ENCODE measurements at places on chromosomes 2 and 18.

DNA sequence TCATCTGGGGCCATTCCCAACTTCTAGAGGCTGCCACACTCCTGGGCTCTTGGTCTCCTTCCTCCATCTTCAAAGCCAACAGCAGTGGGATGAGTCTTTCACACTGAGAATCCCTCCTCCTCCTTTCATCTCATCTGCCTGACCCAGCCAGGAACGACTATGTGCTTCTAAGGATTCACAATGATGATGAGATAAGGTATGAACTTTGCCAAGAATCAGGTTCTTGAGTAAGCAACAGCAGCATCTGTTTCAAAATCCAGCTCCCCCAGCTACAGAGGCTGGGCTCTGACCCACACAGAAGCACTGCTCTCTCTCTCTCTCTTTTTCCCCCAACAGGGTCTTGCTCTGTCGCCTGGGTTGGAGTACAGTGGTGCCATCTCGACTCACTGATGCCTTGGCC, 46.4 kb downstream of the TIMM21 start:
- DNase-seq, result no peak

DNA sequence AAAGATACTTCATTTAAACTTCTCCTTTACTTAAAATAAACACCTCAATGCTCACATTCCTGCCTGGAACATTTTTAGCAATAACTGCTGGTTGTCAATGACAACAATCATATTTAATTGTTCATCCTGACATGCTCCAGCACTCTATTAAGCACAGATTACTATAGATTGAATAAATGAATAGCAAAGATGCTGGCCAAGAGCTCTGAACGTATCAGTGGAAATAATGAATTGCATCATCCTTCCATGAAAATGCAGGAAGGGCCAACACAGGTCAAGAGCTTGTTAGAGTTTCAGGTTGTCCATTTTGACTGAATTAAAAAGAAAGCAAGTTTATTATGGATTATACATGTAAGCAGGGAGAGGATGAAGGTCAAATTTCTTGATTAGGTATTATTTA, 994.0 kb downstream of the TSN start:
- DNase-seq, result no peak

GRCh38 chr18:71643822-71644221, 900.3 kb downstream of the CBLN2 start:
- no peak for DNase-seq

DNA sequence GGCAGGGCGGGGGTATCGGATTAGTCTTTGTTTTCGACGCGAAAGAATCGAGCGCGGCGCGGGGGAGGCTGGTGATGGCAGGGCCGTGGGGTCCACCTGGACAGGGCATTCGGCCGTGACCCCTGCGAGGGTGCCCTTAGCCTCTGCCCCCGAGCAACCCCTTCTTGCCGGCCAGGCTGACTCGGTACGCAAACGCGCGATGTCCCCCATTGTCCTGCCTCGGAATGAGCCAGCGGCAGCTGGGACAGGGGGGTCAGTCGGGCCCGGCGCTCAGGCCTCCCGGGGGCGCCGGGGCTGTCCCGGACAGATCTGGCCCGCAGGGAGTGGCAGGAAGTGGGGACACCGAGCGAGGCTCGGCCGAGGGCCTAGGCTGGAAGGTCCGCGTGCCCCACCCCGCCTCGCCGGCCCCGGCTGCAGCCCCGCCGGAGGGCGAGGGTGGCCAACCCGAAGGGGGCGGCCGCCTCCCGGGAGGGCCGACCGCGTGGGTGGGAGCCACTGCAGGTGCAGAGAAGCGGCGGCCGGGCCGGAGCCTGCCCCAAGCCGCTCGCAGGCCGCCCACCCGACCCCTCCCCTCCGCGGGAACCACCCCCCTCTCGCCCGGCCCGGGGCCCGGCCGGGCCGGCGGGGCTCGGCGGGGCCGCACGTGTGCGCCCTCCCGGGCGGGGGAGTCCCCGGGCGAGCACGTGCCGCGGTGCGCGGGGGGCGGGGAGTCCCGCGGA, at the start of gene TET3:
Gene TET3, plus strand, starts transcription at position 708 of the 719 bp plus-strand sequence. CDS start 1,494 bp downstream, outside the sequence.
- DNase-seq, result no peak

- no peak for DNase-seq
Observed at GRCh38 chr2:147450661-147451510, 393.9 kb upstream of the ACVR2A start.

- DNase-seq, result no peak
Observed at GRCh38 chr18:64207820-64208219, 58.9 kb upstream of the LINC00305 start.

GRCh38 chr2:14535156-14535555, 97.4 kb upstream of the LRATD1 start:
- no peak for DNase-seq

DNA sequence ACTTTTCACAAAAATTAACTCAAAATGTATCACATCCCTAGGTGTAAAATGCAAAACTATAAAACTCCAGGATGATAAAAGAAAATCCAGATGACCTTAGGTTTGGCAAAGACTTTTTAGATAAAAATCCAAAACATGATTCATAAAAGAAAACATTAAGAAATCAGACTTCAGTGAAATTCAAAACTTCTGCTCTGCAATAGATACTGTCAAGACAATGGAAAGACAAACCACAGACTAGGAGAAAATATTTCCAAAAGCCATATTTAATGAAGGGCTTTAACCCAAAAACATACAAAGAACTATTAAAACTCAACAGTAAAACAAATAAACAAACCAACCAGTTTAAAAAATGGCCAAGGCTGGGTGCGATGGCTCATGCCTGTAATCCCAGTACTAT, 173.6 kb upstream of the SPOPL start:
- peak; percentile 66 for DNase-seq

DNA sequence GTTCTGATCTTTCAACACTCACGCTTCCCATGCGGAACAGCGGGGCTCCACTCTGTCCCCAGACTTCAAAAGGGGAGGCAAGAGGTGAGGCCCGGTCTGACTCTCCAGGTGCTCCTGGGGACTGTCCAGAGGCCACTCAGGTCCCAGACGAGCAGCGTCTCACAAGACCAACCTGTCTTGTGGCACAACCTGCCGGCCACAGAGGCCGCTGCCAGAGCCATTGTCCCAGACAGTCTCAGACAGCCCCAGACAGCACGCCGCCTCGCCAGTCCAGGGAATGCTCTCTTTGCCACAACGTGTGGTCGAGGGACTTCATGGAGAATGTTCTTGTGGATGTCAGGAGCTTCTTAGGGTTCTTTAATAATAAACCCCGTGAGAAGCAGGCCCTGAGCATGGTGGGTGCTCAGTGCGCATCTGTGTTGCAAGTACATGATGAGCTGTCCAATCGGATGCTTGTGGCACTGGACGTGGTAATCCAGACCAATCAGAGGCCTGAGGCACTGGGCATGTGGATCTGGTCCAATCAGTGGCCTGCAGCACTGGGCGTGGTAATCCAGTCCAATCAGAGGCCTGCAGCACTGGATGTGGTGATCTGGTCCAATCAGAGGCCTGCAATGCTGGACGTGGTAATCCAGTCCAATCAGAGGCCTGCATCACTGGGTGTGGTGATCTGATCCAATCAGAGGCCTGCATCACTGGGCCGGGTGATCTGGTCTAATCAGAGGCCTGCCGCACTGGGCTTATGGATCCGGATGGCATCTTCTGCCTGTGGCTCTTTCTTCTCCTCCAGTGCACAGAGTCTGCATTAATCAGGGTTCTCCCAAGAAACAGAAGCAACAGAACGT, 76.4 kb downstream of the TMEM18 start:
- no peak for DNase-seq

DNA sequence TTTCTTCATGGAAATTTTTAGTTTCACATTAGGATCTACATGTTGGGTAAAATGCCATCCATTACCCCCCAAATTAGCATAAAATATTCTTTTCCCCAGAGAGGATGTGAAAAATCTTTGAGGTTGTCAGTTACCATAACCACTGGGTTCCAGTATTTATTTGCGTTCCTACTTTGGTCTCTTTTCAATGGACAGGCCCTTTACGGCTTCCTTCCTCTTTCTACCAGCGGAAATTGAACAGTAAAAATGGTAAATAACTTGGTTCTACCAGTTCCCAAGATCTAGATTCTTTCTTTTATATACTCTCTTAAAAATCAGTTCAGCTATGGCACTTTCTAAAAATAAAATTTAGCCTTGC, 169.2 kb upstream of the APCDD1 start:
- no peak for DNase-seq

DNA sequence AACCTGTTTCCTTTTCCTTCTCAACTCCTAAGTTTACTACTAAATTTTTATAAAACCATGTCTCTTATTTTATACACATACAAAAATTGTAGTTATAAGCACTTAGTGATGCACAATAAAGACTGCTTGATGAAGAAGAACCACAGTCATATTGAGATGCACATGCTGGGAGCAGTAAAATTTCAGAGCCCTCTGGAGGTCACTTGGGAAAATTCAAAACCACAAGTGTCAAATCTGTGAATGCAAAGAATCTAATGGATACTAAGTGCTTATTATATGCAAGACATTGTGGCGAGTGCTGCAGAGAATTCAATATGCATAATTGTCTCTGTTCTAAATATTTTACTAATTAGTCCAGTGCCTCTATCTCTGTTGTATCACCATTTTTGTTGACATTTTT, 180.5 kb downstream of the VWC2L start:
- DNase-seq, result no peak

- no peak for DNase-seq
Observed at GRCh38 chr2:177984749-177985148, 87.8 kb downstream of the PDE11A start.

DNA sequence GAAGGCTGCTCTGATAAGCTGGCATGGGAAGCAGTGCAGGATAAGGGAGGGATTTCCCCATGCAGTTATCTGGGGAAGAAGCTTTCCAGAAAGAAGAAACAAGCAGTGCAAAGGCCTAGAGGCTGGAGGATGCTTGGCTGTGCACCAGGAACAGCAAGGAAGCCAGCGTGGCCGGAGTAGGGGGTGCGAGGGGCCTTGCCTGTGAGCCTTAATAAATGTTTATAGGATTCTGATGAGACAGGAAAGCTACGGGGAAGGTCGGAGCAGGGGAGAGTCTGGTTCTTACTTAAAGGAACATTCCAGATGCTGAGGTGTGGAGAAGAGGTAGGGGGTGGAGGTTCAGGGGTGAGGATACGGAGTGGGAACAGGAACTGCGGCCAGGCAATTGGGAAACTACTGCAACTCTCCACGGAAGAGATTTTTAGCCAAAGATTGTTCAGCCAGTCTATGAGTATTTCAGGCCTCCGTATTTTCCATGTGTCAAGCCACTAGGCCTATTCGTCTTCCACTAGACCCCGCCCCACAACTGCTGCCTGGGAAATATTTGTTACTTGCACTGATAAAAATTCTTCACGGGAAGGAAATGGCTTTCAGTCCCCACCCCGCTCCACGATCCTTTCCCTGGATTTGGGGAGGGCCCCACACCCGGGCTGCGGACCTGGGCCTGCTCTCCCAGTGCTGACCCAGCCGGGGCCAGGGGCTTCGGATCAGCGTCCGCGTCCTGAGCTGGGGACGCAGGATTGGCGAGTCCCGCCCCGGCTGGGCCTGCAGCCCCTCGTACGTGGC, 516 bp downstream of the EIF2AK2 start:
- DNase-seq, result peak; percentile 46

DNA sequence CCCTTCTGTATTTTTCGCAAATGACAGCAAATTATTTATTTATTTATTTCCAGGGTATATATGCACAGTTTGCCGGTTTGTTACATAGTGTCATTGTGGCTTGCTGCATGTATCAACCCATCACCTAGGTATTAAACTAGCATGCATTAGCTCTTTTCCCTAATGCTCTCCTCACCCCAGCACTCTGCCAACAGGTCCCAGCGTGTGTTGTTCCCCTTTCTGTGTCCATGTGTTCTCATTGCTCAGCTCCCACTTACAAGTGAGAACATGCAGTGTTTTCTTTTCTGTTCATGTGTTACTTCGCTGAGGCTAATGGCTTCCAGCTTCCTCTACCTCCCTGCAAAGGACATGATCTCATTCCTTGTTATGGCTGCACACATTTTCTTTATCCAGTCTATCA, 592.3 kb downstream of the TRIB2 start:
- DNase-seq, result no peak

DNA sequence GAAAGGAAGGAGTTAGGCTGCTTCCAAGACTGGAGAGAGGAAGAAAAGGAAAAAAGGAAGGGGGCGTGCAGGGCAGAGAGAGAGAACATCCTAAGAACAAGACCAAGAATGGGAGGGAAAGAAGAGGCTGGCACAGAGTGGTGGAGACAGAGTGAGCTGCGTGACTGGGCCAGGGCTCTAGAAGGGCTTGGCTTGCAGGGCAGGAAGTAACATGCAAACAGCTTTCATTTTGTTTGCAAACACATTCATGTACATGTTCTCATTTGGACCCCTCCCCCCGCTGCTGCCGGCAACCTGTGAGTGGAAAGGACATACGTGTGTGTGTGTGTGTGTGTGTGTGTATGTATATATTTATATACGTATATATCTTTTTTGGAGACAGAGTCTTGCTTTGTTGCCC, 46.8 kb upstream of the DNMT3A start:
- DNase-seq, result no peak

GRCh38 chr2:41992671-41993434, 55.0 kb upstream of the PKDCC start:
- no peak for DNase-seq

DNA sequence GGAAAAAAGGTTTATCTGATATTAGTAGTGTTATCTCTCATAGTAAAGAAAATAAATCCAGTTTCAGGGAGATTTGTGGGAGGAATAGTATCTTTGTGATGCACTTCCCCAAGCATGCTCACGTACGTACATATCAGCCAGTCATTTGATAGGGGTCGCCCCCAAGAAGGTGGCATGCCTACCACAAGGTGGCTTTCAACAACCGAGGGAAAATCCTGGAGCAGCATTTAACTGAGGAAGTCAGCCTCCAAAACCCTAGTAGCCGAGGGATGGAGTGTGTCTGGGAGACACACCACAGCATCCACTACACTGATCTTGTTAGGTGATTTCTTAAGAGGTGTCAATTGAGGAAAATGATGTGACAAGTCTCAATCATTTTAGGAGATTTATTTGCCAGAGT, 623.9 kb downstream of the NYAP2 start:
- no peak for DNase-seq

- DNase-seq, result no peak
Observed at GRCh38 chr2:138780446-138780880, 273 bp upstream of the NXPH2 start.

- peak; percentile 39 for DNase-seq
Observed at GRCh38 chr2:45839508-45840251, 188.2 kb downstream of the PRKCE start.

GRCh38 chr2:65620026-65620425, 187.6 kb upstream of the SPRED2 start:
- DNase-seq, result no peak

- DNase-seq, result no peak
Observed at GRCh38 chr2:99891428-99891780, 251.0 kb downstream of the AFF3 start.

- DNase-seq, result no peak
Observed at GRCh38 chr2:25029183-25029554, 12.7 kb upstream of the EFR3B start.

Measured in fibroblast of gingiva (primary cell).